Ascending aorta (tissue), 2 donors: ENCODE measurements at places on chromosomes 7 and 10.
A peak's percentile ranks its signal among the peaks of the same experiment; 100 is the strongest.

DNA sequence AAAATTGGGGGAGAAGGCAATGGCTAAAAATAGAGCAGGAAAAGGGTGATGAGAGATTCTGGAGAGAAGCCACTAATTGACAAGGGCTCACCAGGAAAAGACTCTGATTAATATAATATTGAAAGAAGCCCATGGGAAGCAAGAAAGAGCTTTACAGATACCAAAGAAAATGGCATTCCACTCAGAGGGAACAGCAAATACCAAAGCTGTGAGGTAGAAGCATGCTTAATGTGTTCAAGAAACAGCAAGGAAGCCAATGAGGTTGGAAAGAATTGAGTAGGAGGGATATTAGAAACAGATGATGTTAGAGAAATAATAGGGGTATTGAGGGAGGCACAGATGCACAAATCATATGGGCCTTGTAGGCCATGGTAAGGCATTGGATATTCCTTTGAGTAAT is 130.1 kb downstream of the MYO3A start:
- no peak for DNase-seq

GRCh38 chr7:41916450-41916927 is 213.6 kb upstream of the INHBA start:
- DNase-seq = peak; percentile 76

GRCh38 chr10:5476918-5477525 is 22.3 kb downstream of the CALML5 start:
- no peak for DNase-seq

- no peak for DNase-seq
These were observed 92.8 kb upstream of the PARD3 start for GRCh38 chr10:34907743-34908430.

GRCh38 chr7:39674406-39674805 is 51.0 kb downstream of the RALA start:
- DNase-seq = no peak

DNA sequence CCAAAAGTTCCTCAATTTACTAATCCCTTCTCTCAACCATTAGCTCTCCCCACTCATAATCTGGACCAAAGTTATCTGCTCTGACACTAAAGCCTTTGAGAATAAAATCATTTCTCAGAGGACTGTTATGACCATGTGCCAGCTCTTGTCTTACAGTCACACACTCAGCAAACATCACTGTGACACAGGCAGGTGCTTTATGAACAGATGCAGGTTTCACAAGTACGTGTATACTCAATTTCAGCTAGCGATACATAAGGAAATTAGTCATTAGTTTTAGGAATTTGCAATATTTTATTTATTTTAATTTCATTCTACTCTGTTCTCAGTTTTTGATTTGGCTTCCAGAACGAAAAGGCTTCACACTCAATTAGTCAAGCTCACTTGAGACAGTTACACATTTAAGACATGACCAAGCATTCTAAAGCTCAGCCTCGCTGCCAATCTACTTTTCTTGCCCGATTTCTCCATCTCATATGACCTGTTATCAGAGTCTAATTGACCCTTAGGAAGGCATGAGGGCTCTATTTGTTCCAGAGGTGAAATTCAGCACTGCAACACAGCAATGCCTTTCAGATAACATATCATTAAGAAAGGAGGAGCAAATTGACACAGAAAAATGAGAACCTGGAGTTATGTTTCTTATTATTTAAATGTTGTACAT is 76.8 kb downstream of the TFEC start:
- no peak for DNase-seq

GRCh38 chr7:115289971-115290370 is 368.1 kb downstream of the MDFIC start:
- no peak for DNase-seq

DNA sequence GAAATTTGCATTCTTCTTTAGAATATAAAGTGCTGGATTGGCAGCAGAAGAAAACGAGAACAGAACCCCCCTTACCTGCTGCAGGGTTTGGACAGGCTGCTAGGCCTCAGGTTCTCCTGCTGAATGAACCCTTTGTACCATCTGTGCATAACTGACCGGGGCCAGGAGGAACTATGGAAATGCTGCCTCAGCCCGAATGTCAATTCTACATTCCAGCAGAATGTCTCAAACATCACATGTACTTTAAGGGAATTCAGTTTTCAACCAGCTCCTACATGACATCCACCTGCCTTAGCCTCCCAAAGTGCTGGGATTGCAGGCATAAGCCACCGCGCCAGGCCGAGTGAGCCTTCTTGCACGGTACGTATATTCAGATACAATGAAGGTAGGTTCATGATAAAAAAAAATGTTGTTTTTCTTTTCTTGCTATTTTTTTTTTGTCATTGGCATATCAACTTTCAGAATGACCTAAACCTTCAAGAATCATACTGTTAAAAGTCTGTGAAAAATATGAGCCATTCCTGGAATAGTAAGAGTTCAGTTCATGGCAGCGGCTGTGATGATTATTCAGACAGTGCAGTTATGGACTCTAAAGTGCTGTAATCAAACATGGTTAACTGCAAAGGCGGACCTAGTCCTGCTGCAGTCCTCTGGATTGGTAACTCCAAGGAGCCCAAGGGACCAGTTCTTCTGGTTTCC is 84.4 kb upstream of the TNS3 start:
- no peak for DNase-seq

DNA sequence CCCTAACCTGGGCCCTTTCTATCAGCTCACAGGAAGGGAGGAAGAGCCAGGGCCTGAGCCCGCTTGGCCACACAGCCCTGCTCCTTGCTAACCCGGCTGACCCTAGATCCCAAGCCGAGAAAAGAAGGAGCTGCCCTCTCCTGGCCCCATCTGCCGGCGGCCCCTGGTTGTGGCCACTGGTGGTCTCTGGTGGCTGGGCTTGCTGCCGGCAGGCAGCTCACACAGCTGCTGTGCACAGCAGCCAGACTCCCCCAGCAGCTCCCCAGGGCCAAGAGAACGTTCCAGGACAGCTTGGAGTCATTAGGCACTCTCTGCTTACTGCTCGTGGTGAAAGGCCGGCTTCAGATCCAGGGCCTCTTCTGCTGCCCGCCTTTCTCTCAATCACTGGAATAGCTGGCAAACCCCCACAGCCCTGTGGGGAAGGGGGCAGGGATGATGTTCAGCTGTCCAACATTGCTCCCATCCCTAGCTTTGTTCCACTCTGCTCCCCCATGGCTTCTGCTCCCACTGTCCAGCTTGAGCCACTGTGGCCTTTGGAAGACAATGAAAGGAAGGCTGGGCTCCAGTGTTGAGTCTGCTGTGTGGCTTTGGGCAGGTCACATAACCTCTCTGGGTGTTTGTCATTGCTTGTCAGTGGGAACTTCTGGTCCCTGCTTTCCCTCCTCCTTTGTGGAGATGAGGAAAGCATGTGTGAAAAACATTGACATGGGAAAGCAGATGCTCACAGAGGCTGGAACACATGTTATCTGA is 35.4 kb upstream of the COL13A1 start:
- no peak for DNase-seq

DNA sequence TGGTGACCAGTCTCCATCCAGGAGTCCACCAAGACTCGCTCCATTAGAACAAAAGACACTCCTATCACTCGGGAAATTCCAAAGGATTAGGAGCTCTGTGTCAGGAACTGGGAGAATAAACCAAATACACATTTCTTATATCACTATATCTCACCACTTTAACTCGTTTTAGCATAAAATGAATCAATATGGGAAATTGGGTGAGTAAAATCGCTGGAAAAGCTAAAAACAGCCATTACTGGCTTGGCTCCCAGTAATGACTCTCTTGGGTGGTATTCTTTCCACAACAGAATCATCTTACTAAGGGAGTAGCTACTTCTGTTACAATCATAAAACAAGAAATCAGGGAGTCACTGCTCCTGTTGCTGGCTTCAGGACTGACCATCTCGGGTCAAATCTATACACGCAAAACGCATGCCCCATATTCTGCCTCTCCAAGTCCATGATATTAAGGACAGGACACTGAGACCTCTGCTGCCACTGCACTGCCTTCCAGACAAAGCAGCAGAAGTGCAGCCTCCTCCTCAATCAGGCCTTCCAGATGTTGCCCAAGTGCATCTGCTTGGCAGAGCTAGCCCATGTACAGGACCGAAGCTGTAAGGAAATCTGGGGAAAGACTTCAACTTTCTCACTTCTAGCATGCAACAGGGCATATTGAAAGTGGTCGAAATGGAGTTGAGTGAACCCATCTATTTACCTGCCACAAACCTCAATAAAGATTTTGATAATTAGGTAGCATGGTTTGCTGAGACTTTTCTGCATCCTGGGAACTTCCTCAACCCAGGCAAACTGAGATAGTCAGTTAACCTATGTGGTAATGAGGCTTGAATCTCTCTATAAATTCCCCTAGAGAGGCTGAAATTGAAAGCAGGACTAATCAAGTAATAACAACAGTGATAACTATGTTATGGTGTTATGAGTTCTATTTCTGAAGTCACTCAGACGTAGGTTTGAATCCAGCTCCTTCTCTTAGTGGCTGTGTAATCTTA is 14.4 kb upstream of the PANK1 start:
- DNase-seq = no peak

DNA sequence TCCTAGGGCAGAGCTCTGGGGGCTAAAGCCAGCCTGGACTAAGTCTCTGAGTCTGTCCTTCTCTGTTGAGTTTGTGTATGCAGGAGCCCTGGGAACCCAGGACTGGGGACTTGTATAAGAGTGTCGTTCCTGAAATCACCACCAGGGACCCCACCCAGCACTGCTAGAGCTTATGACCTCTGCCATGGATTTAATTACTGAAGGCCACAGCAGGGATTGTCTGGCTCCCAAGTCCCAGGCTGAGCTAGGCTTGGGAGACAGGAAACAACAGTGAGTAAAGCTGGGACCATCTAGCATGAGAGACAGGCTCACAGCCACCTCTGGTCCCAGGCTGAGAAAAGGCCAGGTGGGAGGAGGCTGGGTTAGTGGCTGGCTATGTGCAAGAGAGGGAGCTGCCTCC is 1.4 kb upstream of the TSPAN15 start:
- DNase-seq = peak; percentile 78

DNA sequence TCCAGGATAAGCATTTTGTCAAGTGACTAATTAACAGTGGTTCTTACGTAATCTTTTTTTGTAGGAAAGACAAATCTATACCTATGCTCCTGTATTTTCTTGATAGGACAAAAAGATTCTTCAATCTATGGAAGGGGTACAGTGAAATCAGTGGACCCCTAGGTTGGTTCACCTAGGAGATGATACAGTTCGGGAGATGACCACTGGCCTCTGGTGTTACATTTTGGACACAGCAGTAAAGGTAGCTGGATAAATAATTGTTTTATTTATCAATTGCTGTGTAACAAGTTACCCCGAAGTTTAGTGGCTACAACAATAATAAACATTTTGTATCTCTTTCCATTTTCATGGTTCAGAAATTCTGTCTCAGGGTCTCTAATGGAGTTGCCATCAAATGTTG is 288.2 kb upstream of the MAGI2 start:
- no peak for DNase-seq
